ENCODE measurements at places on chromosomes 5 and 9.

DNA sequence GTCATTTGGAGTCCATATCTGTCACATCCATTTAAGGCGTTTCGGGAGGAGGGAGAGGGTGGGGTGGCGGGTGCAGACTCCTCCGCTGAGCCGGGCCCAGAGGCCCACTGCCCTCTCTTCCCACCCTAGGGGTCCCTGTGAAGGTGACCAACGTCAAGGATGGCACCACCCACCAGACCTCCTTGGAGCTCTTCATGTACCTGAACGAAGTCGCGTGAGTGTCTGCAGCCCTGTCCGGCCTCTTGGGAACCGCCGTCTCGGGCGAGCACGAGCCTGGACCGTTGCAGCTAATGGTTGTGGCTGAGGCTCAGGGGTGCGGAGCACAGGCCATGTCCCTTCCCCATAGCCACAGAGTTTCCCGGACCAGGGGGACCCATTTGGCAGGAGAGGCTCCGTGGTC is 34.8 kb downstream of the ASS1 start:
- no peak for DNase-seq

- DNase-seq, result no peak
Measured at GRCh38 chr9:80020530-80020929, 448.8 kb downstream of the TLE4 start.

DNA sequence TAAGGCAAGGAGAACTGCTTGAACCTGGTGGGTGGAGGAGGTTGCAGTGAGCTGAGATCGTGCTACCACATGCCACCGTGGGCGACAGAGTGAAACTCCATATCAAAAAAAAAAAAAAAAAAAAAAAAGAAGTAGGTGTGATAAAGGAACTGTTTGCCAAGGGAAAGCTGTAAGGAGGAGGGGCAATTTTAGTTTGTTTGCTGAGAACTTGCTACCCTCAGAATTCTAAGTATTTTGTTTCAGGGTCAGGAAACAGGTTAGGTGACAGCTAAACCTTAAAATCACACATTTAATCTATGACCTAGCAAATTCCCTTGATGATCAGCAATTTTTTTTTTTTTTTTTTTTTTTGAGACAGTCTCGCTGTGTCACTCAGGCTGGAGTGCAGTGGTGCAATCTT is 7.2 kb upstream of the ARRDC3 start:
- no peak for DNase-seq

DNA sequence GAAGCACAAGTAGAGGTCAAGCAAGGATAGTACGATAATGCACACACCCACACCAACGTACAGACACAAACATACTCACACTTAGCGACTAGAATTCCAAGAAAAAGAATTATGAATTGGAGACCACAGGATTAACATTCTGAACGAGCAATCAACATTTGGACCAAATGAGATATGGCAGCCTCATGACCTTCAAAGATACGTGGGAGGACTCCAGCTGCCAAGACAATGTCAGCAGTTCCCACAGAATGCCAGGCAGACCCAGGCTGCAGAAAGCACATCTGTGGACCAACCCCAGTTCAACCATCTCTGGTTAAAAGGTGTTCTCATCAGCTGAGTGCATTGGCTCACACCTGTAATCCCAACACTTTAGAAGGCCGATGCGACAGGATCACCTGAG is 187.6 kb upstream of the GRAMD2B start:
- no peak for DNase-seq

DNA sequence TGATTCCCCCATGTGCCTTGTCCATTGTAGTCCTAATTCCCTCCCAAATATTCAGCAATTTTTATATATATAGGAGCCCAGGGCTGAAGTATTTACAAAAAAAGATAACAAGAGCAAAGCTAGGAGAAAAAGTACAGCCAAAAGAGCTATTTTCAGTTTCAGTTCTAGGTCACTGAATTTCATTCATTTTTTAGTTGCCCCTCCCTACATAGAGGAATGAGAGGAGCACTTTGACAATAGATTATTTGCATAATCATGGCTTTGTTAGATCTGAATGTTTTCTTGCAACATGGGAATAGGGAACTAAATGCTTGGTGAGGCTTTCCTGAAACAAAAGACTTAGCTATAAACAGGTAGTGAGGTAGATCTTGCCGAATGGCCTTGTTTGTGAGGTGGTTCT is 15.3 kb upstream of the F2RL2 start:
- no peak for DNase-seq

DNA sequence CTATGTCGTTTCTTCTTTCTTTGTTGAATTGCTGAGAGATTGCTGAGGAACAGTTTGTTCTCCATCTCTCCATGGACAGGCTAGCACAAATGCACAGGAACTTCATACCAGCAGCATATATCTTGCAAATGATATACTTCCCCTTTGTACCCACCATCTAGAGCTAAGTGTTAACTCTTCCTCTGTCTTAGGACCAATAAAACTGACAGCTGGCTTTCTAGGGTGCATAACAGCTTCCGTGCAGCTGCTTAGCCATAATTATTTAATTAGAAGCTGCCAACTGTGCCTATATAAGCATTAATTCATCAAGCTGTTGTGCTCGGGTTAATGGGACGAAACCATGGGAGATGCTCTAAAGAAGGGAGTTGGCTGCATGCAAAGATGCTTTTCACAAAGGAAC is 38.7 kb downstream of the KCTD16 start:
- no peak for DNase-seq

GRCh38 chr5:116740771-116741170 is 166.1 kb upstream of the SEMA6A start:
- DNase-seq, result no peak

- no peak for DNase-seq
Measured at GRCh38 chr9:132040808-132041207, 38.9 kb downstream of the MED27 start.

DNA sequence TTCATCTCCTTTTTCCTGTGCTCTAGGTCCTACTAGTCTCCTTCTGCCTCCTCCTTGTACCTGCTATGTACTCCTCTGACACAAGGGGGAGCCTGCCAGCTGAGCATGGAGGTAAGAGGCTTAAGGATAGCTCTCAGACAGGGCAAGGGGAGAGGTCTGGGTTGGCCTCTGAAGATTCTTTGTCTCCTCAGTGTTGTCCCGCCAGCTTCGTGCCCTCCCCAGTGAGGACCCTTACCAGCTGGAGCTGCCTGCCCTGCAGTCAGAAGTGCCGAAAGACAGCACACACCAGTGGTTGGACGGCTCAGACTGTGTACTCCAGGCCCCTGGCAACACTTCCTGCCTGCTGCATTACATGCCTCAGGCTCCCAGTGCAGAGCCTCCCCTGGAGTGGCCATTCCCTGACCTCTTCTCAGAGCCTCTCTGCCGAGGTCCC is 3.8 kb downstream of the CREB3 start:
- DNase-seq, result no peak

DNA sequence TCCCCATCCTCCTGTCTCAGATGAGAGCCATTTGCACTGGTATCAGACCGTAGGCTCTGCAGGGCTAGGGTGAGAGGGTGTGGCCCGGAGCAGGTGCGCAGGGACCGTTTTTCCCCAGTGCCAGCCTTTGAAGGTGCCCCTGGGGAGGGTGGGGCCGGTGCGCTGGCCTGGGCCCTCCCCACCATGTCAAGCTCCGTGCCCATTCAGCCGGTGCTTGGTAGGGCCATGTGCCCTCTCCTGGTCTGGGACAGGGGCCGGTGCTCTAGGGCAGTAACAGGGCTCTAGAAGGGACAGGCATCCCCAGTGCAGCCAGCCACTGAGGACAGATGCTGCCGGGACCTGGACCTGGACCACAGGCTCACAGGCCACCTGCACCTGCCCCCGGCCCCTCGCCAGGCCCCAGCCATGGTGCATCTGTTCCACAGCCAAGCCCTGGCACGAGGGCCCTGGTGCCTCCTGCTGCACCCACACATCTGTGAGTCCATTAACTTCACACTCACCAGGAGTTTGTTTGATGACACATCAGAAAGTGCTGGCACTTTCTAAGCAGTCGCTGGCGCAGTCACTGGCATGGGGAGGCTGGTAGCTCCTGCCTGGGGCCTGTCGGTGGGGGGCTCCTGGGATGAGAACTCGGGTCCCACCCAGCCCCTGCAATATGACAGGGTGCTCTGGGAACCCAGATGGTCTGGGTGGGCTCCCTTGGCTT is 5.0 kb upstream of the QRFP start:
- no peak for DNase-seq

DNA sequence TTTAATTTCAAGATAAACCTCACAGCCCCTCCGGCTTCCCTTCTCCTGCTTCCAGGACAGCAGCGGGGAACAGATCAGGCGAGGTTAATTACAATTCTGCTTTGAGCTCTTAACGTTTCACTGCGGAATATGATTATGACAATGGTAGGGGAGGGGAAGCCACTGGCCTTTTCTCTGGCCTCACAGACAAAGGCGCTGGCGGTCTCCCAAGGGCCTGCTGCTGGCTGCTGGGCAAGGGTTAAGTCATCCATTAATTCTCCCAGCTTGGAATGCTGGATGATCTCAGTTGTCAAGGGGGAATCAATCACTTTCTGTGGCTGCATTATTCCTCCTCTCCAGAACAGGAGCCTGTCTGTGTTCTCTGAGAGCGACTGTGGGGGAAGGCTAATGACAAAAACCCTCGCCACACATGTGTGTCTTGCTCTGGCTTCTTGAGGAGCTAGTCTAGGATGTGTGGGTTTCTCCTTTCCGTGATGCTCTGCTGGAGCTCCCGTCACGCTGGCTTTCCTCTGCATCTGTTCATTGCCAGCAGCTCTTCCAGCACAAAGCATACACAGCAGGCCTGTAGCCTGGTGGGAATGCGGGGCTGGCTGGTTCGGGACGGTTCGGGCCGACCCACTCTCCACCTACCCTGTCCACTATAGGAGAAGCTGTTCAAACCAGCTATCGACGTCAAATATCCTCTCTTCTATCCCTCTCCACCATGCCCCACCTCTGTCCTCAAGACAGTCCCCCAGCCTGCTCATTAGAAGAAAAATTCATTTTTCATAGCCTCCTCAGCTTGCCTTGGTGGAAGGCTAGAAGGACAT is 82.8 kb downstream of the DCP2 start:
- no peak for DNase-seq

DNA sequence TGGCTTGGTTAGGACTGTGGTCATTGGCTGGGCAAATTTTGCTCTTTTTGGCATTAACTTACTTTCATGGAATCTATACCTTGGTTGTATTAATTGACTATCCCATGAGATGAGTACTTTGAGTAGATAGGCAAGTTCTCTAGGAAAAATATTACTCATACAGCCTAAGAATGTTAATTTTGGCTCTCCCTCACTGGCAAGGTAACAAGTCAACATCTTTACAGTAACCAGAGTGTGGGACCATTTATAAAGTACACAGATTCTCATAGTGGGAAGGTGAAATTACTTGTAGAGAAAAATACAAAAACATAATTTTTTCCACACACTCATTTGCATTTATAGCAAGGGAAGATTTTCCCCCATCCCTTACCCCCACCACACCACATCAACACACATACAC is 154.6 kb upstream of the ZNF608 start:
- DNase-seq, result no peak

DNA sequence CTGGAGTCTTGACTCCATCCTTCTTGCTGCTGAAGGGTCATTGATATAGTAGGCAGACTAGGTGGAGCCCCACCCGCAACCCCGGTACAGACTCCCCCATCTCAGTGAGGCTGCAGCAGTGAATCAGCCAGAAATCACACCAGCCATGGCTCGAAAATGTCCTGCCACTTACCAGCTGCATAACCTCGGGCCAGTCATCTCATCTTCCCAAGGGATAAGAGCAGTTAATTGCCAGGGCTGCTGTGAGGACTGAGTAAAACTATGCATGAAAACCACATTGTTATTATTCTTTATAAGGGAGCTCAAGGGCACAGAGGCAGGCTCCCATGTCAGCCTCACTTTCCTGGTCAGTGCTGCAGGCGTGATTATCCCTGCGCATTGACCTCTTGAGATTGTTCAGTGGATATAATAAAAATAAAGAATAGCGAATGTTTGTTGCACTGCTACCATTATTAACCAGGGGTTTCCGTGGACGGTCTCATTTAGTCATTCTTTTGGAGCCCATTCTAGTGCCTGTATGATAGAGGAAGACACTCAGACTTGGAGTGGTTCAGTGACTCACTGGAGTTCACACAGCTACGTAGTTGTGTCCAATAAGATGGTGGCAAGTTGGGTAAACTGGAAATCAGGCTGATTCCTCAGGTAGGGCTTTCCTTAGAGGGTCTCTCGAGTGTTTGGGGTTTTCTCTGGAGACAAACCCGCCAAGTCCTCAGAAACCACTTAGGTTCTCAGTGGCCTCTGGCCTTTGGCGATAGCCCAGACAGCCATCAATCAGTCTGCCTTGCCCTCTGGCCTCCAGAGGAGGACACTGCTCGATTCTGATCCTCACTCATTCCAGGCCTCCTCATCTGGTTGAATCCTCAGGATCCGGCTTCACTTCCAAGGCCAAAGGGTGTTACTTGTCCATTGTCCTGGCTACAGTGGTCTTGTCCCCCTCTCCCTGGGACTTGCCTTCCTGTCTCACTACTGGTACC is 39.9 kb downstream of the COL15A1 start:
- DNase-seq, result no peak

DNA sequence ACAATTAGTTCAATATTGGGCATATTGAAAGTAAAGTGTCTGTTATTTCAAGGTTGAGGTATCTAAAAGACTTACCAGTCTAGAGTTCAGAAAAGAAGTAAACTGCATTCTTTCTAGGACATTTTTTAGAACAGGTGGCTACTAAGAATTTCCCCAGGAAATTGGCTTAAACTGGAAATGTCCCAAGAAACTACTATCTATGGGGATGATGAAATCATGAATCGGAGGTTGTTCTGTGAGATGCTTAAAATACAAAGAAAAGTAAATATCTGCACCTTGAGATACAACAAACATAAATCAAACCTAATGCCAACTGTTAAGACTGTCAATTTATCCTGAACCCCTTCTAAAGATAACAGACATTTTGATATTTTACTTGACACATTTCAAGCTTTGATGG is 226.5 kb upstream of the NREP start:
- DNase-seq, result no peak

DNA sequence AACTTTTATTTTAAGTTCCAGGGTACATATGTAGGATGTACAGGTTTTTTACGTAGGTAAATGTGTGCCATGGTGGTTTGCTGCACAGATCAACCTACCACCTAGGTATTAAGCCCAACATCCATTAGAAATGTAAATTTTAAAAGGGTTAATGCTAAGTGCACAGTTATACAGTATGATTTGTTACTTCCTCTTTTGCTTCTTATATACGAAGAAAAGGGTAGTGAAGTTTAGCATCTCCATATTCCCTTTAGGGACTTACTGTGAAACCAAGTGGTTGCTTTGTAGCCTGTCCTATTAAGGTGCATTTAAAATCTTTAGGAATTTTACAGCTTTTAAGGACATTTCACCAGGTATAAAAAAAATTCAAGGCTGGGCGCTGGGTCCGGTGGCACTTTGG is 46.4 kb downstream of the RBM27 start:
- DNase-seq, result no peak

DNA sequence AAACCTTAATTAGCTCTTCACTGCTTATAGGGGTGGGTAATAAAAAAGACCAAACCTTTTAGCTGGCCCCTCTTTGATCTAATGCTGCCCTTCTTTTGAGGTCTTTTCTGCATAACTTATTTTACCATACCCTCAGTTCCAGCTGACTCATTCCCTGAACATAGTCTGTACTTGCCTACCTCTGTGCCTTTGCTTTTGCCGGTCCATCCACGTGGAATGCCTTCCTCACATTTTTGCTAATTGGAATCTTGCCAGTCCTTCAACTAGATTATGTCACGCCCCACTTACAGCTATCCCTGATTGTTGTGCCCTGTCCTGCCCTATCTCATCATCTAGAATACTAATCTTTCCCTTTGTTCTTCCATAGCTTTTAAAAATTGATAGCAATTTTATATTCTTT is 44.2 kb downstream of the FAF2 start:
- DNase-seq, result no peak

GRCh38 chr5:41256400-41256799 is 43.1 kb upstream of the C6 start:
- DNase-seq, result no peak

GRCh38 chr5:107149243-107150005 is 521.3 kb downstream of the EFNA5 start:
- DNase-seq, result no peak
